ENCODE measurements at places on chromosomes 1 and 21. TPM values are rescaled to one million over a fixed set of nuclear protein-coding genes. Genes with fewer than 3 reads are reported as not detected.

- no peak for DNase-seq
Observed at GRCh38 chr1:188941986-188942385, 1535.7 kb downstream of the BRINP3 start.

GRCh38 chr1:9900142-9901043 is 9.7 kb downstream of the CTNNBIP1 start:
- DNase-seq: no peak

- DNase-seq: no peak
Observed at GRCh38 chr21:45330851-45331261, 43.2 kb upstream of the POFUT2 start.

The KRTAP7-1 gene
- total RNA-seq: not detected

- DNase-seq: no peak
Observed at GRCh38 chr1:198763298-198763714, 124.5 kb downstream of the PTPRC start.

The PGLYRP4 gene
- not detected for total RNA-seq

The RASAL2 gene
- total RNA-seq: 31.2 TPM

GRCh38 chr1:79982211-79982610 is 975.7 kb upstream of the ADGRL4 start:
- DNase-seq: no peak

DNA sequence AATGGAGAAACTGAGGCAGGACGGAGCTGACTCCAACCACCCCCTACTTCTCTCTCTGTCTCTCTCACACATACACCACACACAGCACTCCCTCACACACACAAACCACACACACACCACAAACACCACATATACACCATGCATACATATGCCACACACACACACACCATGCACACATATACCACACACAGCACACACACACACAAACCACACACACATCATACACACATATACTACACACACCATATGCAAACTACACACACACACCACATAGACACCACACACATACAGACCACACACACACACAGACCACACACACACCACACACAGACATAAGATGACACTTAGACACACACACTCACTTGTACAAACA is 94.3 kb downstream of the RIPK4 start:
- DNase-seq: no peak

GRCh38 chr1:210464519-210465039 is 135.9 kb downstream of the HHAT start:
- no peak for DNase-seq

- no peak for DNase-seq
Observed at GRCh38 chr1:154407198-154408091, 2.3 kb downstream of the IL6R start.

The HEYL gene
- 3.5 TPM for total RNA-seq

GRCh38 chr1:214895011-214895600 is 187.4 kb upstream of the KCNK2 start:
- DNase-seq: no peak

DNA sequence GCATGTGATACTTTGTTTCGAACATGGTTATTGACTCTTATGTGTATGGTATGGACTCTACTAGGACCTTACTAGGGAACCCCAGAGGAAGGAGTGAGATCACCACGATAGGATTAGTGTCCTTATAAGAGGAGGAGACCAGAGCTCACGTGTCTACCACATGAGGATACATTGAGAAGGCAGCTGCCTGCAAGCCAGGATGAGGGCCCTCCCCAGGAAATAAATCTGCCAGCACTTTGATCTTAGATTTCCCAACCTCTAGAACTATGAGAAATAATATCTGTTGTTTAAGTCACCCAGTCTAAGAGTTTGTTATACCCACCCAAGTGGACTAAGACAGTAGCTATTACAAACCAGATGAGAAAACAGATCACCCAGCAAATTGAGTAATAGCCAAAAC is 559.3 kb upstream of the USP24 start:
- no peak for DNase-seq

DNA sequence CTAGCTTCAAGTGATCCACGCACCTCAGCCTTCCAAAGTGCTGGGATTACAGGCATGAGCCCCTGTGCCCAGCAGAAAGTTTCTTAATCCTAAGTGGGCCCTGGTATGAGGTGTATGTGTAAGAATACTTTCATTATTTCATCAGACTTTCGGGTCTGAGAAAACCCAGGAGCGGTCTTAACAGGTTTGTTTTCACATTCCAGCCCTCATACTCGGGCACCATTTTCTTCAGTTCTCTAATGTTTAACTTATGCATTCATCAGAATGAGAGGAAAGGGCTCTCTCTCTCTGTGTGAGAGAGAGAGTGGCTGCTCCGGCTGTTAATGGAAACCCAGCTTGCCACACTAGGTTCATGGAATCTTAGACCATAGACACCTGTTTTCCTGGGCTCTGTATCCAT is 4.2 kb upstream of the PADI1 start:
- no peak for DNase-seq

DNA sequence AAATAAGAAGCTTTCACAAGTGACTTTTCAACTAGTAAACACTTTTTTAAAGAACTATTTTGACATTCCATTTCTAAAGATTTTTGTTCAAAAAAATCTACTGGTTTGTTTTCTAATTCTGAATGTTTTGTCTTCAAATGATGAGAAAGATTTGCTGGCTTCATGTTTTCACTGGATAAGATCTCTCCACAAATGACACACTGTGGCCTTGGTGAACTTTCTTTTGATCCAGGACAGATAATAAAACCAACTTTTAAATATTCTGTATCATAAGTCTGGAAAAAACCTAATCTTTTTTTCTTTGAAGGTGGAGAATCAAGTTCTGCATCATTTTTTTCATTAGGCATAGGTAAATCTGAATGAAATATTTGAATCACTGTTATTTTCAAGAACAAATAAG is 3.4 kb upstream of the TMEM35B start:
- DNase-seq: no peak

GRCh38 chr1:5664081-5664768 is 328.0 kb downstream of the NPHP4 start:
- DNase-seq: no peak

DNA sequence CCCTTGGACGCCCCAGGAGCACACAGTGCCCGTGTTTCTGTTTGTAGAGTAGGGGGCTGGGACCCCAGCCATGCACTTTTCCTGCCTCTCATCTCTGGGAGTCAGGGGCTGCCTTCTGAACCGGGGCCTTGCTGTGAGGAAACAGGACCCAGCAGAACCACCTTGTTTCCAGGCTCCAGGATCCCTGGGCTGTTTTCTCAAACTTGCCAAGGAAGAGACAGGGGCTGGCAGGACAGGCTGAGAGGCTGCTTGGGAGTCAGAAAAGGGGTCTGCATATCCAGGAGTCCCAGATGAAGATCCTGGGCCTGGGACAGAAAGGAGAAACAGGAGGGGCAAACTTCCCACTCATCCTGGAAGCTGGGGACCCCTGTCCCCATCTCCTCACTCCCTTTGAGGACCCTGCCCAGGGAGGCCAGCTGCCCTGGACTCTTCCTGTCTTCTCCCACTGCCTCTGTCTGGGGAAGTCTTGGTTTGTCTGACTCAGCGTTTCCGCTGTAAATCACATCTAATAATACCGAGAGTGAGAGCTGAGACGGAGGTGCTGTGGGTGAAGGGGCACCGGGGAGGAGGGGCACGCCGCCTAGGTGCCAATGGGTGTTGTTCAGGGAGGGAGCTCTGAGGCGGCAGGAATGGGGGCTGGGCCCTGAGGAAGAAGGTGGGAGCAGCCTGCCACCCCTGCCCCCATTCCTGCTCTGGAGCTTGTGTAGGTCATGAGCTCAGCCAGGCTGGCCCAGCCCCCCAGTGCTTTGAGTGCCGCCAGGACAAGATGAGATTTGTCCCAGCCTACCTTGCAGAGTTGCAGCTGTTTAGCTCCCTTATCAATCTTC is 16.7 kb downstream of the POU3F1 start:
- no peak for DNase-seq
